GF-D8 (cell line): ENCODE measurements at places on chromosomes 6 and 20.
A peak's percentile ranks its signal among the peaks of the same experiment; 100 is the strongest.

DNA sequence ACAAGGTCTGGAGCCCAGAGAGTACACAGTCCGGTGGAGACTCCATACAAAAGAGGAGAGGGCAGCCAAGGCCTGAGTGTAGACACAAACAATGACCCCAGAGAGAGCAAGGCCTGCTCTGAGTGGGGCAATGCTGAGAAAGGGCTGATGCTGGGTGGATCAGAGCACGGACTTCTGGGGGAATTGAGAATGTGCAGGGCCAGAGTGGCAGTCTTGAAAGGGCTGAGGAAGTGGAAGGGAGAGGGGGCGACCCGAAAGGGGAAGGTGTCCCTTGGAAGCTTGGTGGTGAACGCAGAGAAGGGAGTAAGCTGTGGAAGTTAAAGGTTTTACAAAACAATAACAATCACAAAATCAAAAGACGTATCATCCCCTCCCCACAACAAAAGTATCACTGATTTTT lies 12.0 kb upstream of the GRM4 start:
- DNase-seq: no peak

- DNase-seq: no peak
Measured at GRCh38 chr6:124008000-124008987, 204.6 kb downstream of the NKAIN2 start.

- DNase-seq: no peak
Measured at GRCh38 chr20:32463642-32464400, 105.7 kb downstream of the ASXL1 start.

GRCh38 chr6:145929037-145929633 lies 35.0 kb downstream of the SHPRH start:
- no peak for DNase-seq

- DNase-seq: no peak
Measured at GRCh38 chr20:21360705-21361104, 36.6 kb downstream of the NKX2-4 start.

GRCh38 chr6:22980446-22980845 lies 411.1 kb downstream of the HDGFL1 start:
- no peak for DNase-seq

GRCh38 chr6:119950681-119951080 lies 601.1 kb upstream of the MAN1A1 start:
- no peak for DNase-seq

DNA sequence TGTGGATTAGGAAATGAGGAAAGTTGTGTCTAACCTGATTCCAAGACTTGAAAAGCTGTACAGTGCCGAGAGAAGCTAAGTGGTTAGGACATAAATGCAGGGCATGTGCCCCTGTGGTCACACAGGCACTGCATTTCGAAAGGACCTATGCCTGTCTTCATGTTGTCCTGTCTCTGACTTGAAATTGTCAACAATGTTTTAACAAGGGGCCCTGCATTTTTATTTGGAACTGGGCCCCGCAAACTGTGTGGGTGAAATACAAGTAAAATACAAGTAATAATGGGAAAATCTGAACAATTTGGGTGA lies 38.8 kb downstream of the MRS2 start:
- no peak for DNase-seq

DNA sequence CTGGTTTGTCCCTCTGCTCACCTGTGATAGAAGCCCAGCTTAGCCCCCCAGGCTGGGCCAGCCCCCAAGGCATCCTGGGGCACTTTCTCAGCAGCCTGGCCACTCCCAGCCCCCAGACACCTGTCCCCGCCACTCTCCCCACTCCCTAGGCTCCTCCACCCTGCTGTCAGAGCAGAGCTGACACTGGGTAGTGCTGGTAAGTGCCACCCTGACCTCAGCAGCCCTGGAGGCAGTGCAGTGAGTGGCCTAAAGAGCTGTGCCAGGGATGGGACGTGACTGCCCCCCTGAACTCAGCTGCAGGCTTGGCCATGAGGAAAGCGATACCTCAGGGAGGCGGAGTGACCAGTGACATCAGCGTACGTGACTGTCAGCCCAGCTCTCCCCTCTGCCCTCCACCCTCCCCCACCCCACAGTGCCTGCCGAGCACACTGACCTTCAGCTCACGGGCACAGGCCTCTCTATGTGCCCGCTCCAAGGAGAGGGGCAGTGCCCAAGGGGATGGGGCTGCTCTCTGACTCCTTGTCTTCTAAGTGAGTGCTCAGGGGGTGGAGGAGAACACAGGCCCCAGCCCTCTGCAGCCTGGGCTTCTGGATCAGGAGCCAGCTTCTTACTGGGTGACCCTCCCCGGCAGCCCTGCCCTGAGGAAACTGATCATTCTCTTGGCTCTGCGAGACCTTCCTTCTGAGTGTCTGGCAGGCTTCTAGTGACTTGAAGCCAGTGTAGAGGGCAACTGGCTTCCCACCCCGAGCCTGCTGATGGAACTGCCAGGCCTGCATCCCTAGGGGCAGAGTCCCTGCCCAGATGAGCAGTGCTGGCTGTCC lies 172.7 kb downstream of the MRPL14 start:
- DNase-seq: no peak

- DNase-seq: no peak
Measured at GRCh38 chr6:111845441-111845871, 27.8 kb downstream of the FYN start.

GRCh38 chr6:3619800-3620199 lies 131.7 kb downstream of the PXDC1 start:
- no peak for DNase-seq

GRCh38 chr20:62808211-62808865 lies 3.7 kb downstream of the OGFR start:
- no peak for DNase-seq

DNA sequence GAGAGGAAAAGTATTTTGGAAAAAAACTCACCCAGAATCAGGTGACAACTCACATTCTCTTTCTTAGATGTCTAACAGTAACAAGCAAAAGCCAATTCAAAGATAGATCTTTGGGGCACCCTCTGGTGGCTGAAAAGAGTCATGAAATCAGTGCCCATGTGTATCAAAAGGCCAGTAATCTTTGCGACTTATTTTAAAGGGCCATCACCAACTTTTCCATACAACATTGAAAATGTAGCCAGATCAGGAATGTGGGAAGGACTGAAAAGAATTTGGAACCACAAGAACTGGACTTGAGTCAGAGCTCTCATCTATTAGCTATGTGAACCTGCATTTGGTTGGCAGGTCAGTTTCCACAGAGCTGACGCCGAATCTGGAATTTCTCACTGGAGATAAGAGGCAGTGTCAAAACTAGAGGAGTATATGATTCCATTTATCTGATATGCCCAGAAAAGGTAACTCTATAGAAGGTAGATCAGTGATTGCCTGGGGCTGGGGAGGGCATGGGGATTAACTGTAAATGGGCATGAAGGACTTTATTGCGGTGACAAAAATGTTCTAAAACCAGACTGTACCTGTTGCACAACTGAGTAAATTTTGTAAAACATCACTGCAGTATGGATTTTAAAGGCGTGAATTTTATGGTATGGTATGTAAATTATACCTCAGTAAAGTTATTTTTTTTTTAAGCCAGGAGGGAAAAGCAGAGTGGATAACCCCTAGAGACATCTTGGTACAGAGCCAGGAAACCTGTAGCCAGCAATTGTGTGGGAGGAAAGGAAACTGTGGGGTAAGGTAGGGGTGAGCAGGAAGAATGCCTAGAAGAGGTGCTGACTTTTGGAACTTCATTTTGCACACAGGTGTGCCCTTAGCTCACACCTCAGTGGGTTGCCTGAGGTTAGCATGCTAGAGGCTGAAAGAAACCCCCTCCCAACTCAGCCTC lies 117.1 kb upstream of the ASF1A start:
- no peak for DNase-seq

DNA sequence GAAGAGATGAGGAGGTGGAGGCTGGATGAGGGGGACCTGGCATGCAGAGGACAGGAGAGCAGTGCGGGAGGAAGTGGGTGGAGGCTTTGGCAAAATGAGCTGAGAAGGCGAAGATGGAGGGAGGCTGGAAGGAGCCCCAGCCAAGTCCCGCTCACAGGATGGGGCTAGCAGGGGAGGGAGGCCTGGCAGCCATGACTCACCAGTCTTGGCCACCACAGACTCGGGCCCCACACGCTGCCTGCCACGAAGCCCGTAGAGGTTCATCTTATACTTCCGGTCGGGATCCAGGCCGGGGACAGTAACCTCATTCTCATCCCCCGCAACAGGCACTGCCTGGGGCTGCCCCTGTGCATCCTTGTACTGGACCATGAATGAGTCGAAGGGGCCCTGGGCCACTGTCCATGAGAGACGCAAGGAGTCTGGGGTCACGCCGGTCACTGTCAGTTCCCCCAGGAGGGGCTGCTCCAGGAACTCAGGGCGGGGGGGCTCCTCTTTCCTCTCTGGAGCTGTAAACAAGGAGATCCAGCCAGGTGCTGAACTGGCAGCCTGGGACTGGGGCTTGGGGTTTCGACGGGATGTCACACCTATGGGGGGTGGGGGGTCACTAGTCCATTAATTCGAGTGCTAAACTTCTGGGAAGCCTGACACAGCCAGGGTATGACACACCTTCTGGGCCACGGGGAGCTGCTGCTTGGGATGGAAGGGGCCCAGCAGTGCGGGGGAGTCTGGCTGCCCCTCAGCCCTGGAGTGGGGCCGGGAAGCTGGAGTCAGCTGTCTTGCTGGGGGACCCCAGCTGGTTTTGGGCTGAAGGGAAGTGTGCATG lies 27.8 kb downstream of the TNXB start:
- no peak for DNase-seq

GRCh38 chr20:2387580-2387979 lies 6.9 kb downstream of the TGM6 start:
- no peak for DNase-seq

DNA sequence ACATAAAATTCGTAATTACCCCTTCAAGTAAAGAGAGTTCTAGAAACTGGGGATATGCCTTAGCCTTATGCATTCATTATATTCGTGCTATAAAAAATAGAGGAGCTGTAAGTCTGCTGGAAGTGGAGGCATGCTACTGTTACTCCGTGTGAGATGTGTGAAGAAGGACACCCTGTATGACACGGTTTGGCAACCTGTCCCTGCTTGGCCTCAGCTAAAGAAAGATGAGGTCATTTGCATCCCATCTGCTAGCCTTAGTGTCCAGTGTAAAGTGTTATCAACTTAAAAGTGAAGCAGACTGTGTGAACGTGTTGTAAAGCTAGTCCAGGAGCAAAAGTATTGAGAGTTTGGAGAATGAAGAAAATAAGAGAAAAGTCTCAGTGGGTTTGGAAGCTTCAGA lies 135.1 kb upstream of the RAB32 start:
- no peak for DNase-seq

DNA sequence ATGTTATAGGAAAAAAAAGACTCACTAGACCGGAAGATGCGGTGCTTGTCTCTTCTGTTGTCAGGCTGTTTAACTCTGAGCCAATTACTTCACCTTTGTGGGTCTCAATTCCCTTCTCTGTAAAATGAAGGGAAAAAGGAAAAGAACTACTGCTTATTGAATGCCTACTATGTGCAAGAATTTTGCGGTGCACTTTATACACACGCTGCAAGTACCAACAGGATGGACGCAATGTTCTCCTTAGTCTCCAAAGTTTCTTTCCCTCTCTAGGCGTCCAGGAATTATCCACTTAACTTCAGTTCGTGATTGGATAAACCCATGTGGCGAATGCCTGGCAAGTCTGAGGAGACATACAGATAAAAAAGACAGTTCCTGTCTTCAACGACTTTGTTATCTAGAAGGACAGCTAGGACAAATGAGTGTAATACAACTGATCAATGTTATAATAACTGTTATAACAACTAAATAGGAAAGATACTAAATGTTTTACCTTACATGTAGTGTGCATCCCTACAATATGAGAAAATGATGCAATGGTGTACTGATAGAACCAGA lies 69.0 kb upstream of the JARID2 start:
- DNase-seq: no peak

GRCh38 chr20:17895641-17896171 lies 72.9 kb downstream of the SNX5 start:
- DNase-seq: no peak

DNA sequence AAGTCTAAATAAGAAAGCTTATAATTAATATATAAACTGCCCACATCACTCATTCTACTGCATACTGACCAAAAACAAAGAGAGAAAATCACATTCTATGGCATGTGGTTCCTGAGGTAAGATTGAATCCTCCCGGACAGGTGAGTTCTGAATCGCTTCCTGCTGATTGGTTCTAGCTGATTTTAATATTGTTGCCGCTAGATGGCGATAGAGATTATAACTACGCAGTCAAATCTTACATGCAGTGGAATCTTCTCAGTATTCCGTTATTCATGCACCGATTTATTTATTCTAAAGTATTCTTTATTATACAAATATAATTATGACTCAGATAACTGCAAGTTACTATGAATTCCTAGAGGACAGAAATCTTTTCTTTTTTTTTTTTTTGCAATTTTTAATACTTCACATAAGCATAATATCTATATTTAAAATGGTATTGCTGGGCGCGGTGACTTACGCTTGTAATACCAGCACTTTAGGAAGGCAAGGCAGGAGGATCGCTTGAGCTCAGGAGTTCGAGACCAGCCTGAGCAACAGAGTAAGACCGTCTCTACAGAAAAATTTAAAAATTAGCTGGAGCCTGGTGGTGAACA lies 24.2 kb upstream of the TMX4 start:
- peak; percentile 7 for DNase-seq

DNA sequence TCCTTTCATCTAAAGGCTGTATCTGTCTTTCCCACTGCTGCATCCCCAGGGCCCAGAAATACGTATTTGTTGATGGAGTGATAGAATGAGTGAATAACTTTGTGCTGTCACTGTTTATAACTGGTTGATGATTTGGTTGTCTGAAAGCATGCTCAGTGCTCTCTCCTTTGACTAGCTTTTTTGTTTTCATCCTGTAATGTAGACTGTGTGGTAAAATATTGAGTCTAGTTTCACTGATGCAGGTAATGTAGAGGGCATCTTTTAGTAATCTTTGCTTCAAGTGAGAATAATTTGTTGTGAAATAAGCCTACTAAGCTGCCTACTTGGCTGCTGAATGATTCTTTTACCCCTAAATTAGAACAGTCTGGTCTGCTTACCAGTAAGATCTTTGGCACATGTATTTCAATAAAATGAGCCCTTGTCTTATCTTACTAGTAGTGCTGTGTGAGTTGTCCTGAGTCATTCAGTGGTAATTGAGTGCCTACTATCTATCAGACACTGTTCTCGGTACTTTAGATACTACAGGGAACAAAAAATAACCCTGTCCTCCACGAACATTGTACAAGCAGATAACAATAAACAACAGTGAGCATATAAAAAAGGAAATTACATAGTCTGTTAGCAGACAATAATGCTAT lies 39.9 kb downstream of the MAPK14 start:
- no peak for DNase-seq

GRCh38 chr6:81138236-81138635 lies 614.2 kb downstream of the TENT5A start:
- no peak for DNase-seq
